ENCODE measurements at places on chromosomes 3 and 15. TPM values are rescaled to one million over a fixed set of nuclear protein-coding genes. Genes with fewer than 3 reads are reported as not detected.

GRCh38 chr15:34802803-34803750, 7.7 kb upstream of the ACTC1 start:
- DNase-seq, result no peak

DNA sequence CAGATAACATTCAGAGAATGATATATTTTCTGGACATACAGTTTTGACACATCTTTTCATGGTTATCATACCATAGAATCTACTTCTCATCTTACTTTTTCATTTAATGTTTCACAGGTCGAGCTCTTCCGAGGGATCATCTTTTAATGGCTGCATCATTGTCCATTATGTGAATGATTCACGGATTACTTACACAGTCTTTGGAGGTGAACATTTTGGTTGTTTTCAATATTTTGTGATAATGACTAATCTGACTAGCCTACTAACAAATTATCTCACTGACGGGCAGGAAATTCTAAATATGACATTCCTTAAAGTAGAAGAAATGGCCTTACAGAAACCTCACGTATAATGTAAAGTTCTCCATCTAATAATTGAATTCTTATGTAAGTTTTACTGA, 209.1 kb upstream of the STRIT1 start:
- DNase-seq, result no peak

GRCh38 chr3:53998980-53999379, 107.3 kb upstream of the SELENOK start:
- DNase-seq, result no peak

Gene NPAP1
- total RNA-seq, result not detected

Gene CCR8
- 0.36 TPM for total RNA-seq

Gene PLD1
- 65.1 TPM for total RNA-seq
